ENCODE measurements at places on chromosomes 3 and 15. TPM values are rescaled to one million over a fixed set of nuclear protein-coding genes. Genes with fewer than 3 reads are reported as not detected.

The DNAH12 gene
- not detected for total RNA-seq

The DNAH1 gene
- 0.60 TPM for total RNA-seq

The FAM43A gene
- total RNA-seq, result 4.0 TPM

The PDE12 gene
- 7.6 TPM for total RNA-seq

The BCL2A1 gene
- total RNA-seq, result not detected

The SLC22A14 gene
- not detected for total RNA-seq

The IGSF10 gene
- total RNA-seq, result under 0.01 TPM

DNA sequence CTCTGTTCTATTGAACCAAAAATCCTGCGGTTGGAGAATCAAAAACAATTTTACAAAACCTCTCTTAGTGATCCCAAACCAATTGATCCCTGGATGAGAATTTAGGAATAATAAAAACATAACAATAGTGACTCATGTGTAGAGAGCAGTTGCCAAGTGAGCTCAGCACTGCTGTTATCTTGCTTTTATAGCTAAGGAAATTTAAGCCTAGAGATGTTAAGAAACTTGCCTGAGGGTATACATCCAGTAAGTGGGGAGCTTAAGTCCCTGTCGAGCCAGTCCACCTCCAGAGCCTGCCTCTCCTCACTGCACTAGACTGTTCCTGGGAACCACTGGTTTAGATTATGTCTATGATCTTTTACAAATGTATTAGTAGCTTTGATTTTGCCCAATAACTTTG is 358.4 kb upstream of the LMCD1 start:
- no peak for DNase-seq

GRCh38 chr3:17844236-17844635 is 101.8 kb upstream of the TBC1D5 start:
- DNase-seq, result no peak

GRCh38 chr15:90400759-90401314 is 12.8 kb downstream of the IQGAP1 start:
- peak; percentile 93 for DNase-seq

GRCh38 chr3:27511724-27512422 is 27.7 kb upstream of the SLC4A7 start:
- DNase-seq, result no peak

DNA sequence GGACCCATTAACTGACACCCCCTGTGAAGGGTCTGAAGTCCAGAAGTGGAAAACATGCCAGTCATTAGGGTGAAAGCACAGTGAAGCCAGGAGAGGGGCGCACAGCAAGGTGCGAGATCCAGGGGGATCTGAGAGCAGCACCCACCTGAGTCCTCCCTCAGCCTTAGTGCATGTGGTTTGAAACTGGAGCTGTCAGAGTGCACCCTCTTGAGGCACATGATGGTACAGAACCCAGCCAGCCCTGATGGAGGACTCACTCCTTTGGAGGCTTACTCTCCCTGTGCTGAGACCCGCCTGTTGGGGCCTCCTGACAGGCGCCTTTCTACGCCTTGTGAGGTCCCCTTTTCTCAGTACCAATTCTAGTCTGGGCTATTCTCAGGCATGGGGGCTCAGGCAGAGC is 77.8 kb downstream of the IL20RB start:
- peak; percentile 43 for DNase-seq

DNA sequence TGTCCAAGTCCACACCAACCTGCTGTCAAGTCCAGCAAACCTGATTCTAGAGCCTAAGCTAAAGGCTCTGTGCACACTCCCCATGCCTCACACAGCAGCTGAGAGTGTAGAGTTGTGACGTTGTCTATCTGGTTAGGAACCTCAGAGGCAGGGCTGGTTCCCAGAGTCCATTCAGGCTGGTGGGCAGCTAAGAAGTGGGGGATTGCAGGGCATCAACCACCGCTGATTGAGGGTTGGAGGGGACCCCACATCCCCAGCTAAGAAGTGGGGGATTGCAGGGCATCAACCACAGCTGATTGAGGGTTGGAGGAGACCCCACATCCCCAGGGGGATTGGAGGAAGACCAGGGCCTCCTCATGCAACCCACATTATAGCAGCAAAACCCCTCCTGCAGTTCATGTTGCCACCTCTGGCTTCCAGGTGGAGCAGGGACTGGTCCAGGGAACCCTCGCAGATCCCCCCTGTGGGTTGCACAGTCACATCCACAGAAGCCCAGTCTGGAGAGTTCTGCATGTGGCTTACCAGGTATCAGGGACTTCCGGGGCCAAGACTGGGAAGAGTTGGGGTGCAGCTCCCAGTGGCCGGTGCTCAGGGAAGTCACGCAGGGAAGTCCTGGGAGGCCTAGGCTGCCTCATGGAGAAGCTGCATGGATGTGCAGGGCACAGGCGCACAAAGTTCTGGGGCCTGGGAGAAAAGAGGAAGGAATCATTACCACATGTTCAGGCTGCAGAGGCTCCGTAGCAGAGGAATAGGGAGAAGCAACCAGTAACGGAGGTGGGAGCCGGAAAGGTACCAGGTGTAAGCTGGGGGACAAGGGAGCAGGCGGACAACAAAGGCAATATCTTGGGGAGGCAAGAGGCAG is 71.4 kb upstream of the PCSK6 start:
- DNase-seq, result no peak

DNA sequence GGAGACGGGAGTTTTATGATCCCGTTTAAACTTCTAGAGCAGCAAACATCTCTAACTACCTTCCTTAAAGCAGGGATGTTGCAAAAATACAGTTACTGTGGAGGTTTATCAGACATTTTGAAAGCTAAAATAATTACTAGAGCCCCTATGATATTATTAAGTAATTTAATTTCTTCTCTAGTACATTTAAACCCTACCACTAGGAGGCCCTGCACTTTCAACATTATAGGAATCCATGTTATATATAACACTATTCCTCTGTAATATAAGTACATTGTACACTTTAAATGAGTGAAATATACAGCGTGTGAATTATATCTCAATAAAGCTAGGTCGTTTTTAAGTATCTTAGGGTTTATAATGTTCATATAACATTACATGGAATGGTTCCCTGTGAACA is 11.5 kb downstream of the SETMAR start:
- DNase-seq, result no peak

DNA sequence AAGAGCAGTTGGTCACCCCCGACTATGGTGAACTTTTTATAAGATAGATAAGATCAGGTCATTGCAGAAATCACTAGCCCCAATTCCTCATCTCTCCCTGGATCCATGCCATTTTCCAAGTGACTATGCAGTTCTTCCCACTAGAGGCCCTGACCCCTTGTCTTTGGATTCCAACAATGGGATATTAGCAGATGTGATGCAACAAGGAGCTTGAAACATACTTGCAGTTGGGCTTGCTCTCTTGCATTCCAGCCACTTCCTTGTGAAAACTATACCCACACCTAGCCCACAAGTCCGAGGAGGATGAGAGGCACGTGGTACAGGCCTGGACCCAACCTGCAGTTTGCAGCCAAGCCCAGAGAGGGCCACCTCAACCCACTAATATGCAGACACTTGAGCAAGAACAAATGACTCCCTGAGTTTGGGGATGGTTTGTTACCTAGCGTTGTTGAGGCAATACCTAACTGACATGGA is 60.6 kb downstream of the SUCLG2 start:
- DNase-seq, result peak; percentile 6

DNA sequence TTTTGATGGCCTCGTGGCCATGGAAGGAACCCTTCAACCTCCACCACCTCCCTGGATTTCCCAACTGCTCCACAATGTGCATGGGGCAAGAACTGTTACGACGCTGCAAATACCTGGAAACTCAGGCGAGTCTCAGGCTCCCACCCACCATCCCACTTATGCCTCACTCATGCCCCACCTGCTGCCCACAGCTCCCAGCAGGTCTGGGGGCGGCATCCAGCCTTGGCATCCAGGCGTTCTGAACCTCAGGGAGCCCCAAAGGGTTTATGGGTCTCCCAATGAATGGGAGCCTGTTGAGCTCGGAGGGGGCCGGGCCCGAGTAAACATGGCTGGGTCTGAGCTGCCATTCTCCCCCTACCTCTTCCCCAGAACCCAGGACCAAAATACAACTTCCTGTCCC is 2.0 kb upstream of the PTH1R start:
- DNase-seq, result no peak

GRCh38 chr15:69084404-69085030 is 70.0 kb downstream of the NOX5 start:
- DNase-seq, result no peak

DNA sequence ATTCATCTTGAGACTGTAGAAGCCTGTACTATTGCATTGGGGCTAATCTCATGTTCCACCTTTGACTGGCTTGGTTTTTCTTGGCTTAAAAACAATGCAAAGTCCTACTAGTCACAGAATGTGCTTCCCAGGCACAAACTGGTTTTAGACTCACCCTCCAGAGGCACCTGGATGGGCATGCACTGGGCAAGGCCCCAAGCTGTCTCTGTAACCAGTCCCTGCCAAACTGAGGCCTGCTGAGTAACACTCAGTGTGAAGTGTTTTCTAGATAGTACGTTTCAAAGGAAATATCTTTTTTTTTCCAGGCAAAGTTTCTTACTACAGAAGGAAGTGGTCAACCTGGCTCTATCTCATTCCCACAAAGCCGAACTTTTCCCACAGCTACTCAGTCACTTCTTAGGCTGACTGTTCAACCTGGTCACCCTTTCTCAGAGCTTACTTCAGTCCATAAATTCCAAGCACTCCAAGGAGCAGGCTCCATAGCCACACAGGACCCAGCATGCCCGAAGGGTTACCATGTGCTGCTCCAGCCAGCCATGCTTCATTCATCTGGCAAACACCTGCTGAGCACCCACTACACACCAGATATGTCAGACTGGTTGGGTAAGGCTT is 57.4 kb downstream of the NPTN start:
- DNase-seq, result no peak

DNA sequence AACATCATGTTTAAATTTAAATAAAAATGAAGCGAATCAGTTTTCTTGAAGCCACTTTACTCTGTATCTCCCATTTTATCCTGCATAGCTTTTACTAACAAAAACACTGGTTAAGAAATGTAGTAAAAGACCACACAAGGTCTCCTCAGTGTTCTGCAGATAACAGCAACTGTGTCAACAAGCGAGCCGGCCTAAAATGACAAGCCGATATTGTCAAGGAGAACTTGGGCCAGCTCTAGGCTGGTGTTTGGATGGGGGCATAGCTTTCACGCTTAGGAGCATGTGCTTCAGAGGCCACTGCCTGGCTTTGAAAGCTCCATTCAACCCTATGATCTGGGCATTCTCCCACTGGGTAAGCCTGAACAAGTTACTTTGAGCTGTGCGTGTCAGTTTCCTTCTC is 38.1 kb downstream of the MFSD1 start:
- DNase-seq, result no peak
